ENCODE measurements at places on chromosomes 5 and 9.

GRCh38 chr9:70130266-70130665 lies 86.6 kb downstream of the MAMDC2 start:
- DNase-seq: no peak

DNA sequence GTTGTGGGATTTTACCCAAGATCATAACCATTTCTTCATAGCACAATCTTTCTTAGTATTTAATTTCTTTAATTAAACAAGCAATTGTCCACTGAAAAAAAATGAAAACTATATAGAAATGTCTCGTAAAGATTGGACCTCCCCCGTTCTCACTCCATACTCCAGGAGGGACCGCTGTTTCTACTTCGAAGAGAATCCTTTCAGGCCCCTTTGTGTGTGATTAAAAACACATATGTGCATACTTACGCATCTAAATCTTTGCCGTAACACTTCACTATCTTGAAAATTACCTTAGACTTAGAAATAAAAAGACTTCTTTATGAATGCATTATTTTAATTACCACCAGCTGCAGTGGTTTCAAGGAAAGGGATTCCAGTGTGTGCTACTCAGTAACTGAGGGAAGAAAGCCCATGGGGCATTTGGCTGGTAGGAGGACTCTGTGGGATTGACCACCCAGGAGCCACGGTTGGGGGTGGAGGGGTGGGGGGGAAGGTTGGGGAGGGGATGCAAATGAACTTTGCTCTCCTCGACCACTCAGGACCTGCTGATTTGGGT lies 209.1 kb downstream of the FAM114A2 start:
- DNase-seq: no peak

DNA sequence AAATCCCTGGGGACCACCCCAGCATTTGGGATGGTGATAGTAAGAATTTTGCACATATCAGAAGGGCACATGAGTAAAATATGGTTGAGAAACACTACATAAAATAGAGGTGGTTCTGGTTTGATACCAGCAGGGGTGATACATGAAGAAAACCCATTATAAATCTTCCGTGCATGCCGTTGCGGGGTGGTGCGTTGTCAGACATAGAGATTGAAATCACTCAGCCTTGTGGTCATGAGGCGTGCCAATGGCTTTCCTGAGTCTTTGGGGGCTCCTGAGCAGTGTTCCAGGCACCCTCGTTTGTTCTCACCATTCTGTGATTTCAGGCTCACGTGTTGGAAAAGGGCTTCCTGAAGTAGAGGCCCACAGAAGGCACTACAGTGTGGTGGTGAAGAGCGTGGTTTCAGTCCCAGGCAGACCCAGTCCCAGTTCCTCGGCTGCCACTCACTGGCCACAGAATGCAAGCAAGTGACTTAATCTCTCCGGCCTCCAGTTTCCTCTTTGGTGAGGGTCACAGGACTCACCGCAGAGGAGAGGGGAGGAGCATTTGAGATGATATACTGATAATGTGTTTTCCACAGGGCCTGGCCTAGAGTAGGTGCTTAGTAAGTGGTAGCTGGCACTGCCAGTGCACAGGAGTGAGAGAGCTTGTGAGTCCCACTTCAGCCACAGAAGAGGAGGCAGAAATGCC lies 20.5 kb upstream of the GLRX start:
- peak; percentile 80 for DNase-seq

GRCh38 chr5:9544056-9544455 lies 1.8 kb downstream of the SEMA5A start:
- no peak for DNase-seq

DNA sequence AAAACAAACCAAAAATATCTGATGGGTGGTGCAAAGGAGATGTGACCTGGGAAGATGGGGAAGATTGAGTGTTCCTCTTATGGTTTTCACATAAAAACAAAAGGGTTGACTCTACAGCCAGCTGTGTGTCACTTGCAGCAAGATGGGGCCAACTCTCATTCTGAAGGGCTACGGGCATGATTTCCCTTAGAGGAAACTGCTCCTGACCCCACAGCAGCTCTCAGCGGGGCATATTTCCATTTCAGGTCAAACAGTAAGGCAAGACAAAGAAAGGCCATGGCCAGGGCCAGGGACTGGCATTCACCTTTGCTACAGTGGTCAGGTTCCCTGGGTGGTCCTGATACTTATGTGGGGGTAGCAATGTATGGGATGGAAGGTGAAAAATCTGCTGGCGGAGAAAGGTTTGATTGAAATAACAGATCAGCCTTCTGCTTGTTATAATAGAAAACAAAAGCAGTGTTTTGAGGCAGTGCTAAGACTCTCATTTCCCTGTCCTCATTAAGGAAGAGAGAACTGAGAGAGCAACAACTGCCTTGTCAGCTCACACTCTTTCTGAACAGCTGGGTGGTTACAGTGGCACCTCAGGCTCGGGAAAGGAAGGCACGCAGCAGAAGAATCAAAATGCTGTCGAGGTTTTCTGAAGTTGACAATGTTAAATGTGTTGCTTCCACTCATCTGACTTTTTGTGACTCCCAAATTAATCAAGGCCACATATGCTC lies 120.7 kb upstream of the PCA3 start:
- DNase-seq: no peak
